IMR-90 (cell line): ENCODE measurements at places on chromosomes 1 and 21. TPM values are rescaled to one million over a fixed set of nuclear protein-coding genes. Genes with fewer than 3 reads are reported as not detected.

The ATP1A2 gene
- under 0.01 and 0.28 TPM in 2 replicates for total RNA-seq

The JMJD4 gene
- 26.7 and 28.5 TPM in 2 replicates for total RNA-seq

The LAD1 gene
- under 0.01 TPM in 1 of 2 replicates, not detected in the other for total RNA-seq

The PRAMEF2 gene
- not detected in 2 replicates for total RNA-seq

The SYTL1 gene
- 0.18 and 0.28 TPM in 2 replicates for total RNA-seq

The LCK gene
- total RNA-seq: not detected in 2 replicates

- no peaks in the 10 kb centered on the region; the same call in 1 of the 2 replicates for H3K4me1 ChIP-seq
- H3K27me3 ChIP-seq: no peaks in the 10 kb centered on the region; the same call in 1 of the 2 replicates
- no peak overlapping the region for H3K27ac ChIP-seq
- no peak overlapping the region for H3K4me3 ChIP-seq
These were observed 100.1 kb upstream of the AKT3 start for GRCh38 chr1:243950166-243950565.

DNA sequence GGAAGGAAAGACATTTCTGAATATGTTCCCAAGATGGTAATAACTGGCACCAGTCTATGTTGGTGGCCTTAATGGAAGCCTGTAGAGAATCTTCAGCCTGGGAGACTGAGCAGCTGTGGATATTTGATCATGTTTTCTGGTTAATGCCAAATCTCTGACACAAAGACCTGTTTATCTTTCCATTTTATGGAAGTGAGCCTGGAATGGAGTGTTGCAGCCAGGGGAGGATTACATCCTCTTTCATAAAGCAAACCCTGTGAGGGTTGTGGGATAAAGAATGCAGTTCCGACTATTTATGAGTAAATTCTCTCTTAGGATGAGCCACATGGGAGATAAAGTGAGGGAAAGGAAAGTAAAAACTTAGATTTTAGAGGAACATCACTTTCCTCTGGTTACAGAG, 144.1 kb downstream of the PCP4 start:
- no peak overlapping the region for H3K27ac ChIP-seq
- H3K27me3 ChIP-seq: no peaks in the 10 kb centered on the region
- no peaks in the 10 kb centered on the region for H3K36me3 ChIP-seq
- no peaks in the 10 kb centered on the region for H3K4me1 ChIP-seq
- H3K4me3 ChIP-seq: no peak overlapping the region
- DNase-seq: no peak

DNA sequence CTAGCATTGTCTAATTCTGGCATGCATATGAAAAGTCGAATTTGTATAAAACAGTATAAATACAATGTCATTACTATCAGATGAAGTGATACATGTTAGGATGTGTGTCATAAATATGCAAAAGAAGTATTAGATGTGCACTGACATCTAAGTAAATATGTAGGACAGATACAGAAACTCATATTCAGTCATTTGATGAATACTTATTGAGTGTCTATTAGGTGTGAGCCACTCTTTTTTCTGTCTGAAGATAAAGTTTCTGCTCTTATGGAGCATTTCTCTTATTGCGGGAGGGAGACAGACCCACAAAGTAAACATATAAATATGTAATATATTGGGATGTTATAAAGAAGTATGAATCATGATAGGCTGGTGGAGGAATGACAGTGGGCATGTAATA, 426.6 kb upstream of the B3GALT2 start:
- H3K36me3 ChIP-seq: no peaks in the 10 kb centered on the region
- no peak overlapping the region for H3K27ac ChIP-seq
- no peaks in the 10 kb centered on the region for H3K27me3 ChIP-seq
- DNase-seq: no peak

DNA sequence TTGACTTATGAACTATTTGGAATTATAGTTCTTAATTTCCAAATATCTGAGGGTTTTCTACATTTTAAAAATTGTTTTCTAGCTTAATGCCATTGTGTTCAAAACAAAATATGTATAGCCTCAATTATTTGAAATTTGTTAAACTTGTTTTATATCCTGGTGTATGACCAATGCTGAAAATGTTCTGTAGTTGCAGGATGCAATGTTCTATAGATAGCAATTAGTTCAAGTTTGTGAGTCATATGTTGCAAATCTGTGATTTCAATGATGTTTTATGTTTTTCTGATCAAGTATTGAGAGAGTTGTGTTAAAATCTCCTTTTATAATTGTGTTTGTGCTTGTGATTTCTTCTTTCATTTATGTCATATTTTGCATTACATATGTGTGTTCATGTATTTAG, 517.5 kb downstream of the ADGRL2 start:
- no peak overlapping the region for H3K27ac ChIP-seq
- no peaks in the 10 kb centered on the region for H3K27me3 ChIP-seq
- no peak overlapping the region for H3K4me3 ChIP-seq
- H3K4me1 ChIP-seq: no peaks in the 10 kb centered on the region
- no peaks in the 10 kb centered on the region for H3K36me3 ChIP-seq

- no peaks in the 10 kb centered on the region for H3K27me3 ChIP-seq
- no peak overlapping the region for H3K27ac ChIP-seq
- H3K4me3 ChIP-seq: no peak overlapping the region
- no peaks in the 10 kb centered on the region for H3K36me3 ChIP-seq
- DNase-seq: peak; percentile 67
- H3K4me1 ChIP-seq: peaks cover 2% of the 10 kb centered on the region; the same call in 1 of the 2 replicates
These were observed 130.8 kb downstream of the LYPLAL1 start for GRCh38 chr1:219304227-219305226.

GRCh38 chr1:113984710-113985109, 5.4 kb downstream of the OLFML3 start:
- H3K36me3 ChIP-seq: peaks cover 2% of the 10 kb centered on the region; the same call in 1 of the 2 replicates
- peaks cover 19% of the 10 kb centered on the region for H3K4me1 ChIP-seq
- H3K27ac ChIP-seq: no peak overlapping the region

DNA sequence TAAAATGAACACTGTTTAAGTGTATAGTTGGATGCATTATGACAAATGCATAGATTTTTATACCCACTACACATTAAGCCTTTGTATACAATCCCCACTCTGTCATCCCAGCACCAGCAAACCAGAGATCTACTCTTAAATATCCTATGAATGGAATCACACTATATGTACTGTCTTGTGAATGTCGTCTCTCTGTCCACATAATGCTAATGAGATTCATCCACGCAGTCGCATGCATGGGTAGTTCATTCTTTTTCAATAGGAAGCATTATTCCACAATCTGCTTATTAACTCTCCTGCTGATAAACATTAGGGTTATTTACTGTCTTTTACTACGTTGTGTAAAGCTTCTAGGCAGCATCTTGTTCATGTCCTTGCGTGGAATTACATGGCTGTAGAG, 892.3 kb downstream of the LTN1 start:
- H3K4me1 ChIP-seq: peaks cover 2% of the 10 kb centered on the region; the same call in 1 of the 2 replicates
- no peak overlapping the region for H3K4me3 ChIP-seq
- H3K36me3 ChIP-seq: no peaks in the 10 kb centered on the region
- no peaks in the 10 kb centered on the region for H3K27me3 ChIP-seq

DNA sequence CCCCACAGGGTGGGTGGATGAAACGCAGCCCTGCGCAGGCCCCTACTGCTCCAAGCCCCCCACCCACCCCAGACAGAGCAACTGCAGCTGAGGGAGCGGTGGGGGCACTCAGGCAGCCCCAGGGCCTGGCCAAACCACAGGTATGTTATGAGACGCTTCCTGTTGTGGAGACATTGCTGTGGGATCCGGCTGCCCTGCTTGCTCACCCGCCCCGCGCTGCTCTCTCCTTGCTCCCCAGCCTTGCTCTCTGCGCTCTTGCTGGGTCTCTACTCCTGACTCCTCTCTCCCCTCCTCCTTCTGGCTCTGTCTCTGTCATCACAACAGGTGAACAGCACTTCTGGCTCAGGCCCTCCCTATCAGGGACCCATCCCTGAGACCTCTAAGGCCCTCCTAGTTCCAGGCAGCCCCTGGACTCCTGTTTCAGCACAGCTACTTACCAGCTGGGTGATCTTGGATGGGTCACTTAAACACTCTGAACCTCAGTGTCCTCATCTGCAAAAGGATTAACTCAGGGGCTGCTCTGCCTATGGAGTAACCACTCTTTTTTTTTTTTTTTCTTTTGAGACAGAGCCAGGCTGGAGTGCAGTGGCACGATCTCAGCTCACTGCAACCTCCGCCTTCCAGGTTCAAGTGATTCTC, 15.9 kb downstream of the COL8A2 start:
- H3K27ac ChIP-seq: no peak overlapping the region
- no peaks in the 10 kb centered on the region for H3K36me3 ChIP-seq
- peak; percentile 78 for DNase-seq

GRCh38 chr1:20896826-20897225, 109.7 kb upstream of the HP1BP3 start:
- DNase-seq: no peak
- no peak overlapping the region for H3K27ac ChIP-seq
- H3K36me3 ChIP-seq: peaks cover 24% of the 10 kb centered on the region
- H3K4me1 ChIP-seq: no peaks in the 10 kb centered on the region

- DNase-seq: no peak
- H3K36me3 ChIP-seq: no peaks in the 10 kb centered on the region
- H3K4me3 ChIP-seq: no peak overlapping the region
- no peaks in the 10 kb centered on the region for H3K27me3 ChIP-seq
- peaks cover 1% of the 10 kb centered on the region; the same call in 1 of the 2 replicates for H3K4me1 ChIP-seq
- H3K27ac ChIP-seq: no peak overlapping the region
These were observed 55.4 kb upstream of the KIF26B start for GRCh38 chr1:245099401-245099800.

DNA sequence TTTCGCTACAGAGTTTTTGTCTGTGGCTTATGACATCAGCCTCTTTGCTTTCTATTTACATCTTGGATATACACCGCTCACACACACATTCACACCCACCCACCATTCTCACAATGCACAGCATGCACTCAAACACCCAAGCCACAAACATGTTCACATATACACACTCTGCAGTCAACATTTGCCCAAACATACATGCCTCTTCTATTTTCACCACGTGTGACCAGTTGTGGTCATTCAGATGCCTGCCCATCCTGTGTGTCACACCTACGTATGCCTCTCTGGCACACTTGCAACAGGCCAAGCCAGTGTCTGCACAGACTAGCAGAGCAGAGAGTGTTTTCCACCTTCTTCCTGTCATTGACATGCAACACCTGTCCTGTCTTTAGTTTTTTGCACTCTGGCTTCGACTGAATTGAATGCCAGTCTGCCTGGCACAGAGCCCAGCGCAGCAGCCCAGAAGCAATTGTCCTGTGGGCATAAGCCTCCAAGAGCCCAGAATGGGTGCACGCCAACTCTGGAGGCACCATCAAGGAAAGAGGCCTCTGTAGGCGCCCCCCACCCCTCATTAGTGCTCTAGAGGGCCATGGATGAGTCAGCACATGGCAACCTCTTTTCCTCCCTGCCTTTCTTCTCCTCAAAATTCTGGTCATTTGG, 37.7 kb upstream of the LRRN2 start:
- H3K4me1 ChIP-seq: no peaks in the 10 kb centered on the region
- DNase-seq: no peak
- H3K27ac ChIP-seq: no peak overlapping the region

GRCh38 chr1:243738020-243738419, 112.0 kb downstream of the AKT3 start:
- H3K4me1 ChIP-seq: peaks cover 11% of the 10 kb centered on the region
- H3K36me3 ChIP-seq: no peaks in the 10 kb centered on the region
- H3K27me3 ChIP-seq: no peaks in the 10 kb centered on the region
- H3K27ac ChIP-seq: no peak overlapping the region
- H3K4me3 ChIP-seq: no peak overlapping the region

DNA sequence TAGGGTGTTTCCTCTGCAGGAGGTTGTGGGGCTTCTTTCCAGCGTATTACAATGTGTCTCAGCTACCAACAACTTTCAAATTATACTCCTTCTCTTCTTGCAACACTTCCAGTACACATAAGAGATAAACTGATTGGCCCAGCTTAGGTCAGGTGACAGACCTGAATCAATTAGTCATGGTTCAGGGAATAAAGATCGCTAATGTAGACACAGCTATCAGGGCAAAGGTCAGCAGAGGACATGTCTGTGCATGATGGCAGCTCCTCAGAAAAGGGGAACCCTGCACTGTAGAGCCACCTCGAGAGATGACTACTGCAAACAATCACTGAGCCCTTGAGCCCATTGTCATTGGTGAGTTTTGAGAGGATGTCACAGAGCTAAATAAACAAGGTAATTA, 36.8 kb upstream of the PKN2 start:
- H3K27me3 ChIP-seq: no peaks in the 10 kb centered on the region
- H3K27ac ChIP-seq: no peak overlapping the region
- no peaks in the 10 kb centered on the region for H3K4me1 ChIP-seq
- no peaks in the 10 kb centered on the region for H3K36me3 ChIP-seq
- no peak for DNase-seq

DNA sequence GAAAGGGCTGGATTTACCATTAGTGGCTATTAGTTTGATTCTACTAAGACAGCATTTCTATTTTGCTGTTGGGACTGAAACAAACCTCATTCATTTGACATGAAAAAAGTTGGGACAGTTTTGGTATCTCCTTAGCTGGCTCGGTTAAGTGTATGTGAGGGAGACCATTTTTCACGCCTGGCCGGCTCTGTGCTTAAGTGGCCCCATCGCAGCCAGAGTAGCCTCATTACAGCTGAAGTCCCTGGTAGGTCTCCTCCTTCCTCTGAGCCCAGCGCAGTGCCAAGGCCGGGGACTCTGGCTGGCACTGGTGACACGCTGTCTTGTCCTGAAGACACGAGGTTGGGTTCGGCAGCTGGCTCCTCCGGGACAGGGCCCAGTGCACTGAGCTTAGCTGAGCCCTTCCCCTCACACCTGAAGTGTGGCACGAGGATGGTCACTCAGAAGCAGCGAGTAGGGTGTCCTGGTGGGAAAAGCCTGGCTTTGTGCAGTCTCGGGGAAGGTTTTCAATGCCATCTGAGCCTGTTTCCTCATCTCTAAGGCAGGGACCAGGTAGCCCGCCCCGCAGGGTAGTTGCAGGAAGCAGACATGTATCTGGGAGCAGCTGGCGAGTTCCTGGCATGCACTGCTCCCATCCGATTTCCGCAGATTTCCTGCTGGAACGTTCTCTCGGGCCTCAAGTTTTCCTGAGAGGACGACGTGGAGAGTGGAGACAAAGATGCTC, 196.5 kb downstream of the DYRK1A start:
- peaks cover 9% of the 10 kb centered on the region for H3K4me1 ChIP-seq
- DNase-seq: no peak
- no peaks in the 10 kb centered on the region for H3K36me3 ChIP-seq
- peak overlapping the region; percentile 69 for H3K27ac ChIP-seq

GRCh38 chr1:23601968-23602876, 42.9 kb upstream of the ID3 start:
- no peak overlapping the region for H3K4me3 ChIP-seq
- H3K27me3 ChIP-seq: no peaks in the 10 kb centered on the region
- DNase-seq: no peak
- H3K4me1 ChIP-seq: no peaks in the 10 kb centered on the region

- H3K27me3 ChIP-seq: no peaks in the 10 kb centered on the region
- H3K4me1 ChIP-seq: peaks cover 10% of the 10 kb centered on the region
- no peak overlapping the region for H3K27ac ChIP-seq
These were observed 54.4 kb downstream of the DISC1 start for GRCh38 chr1:231681006-231681405.
